Stimulated activated CD4-positive, alpha-beta T cell treated with anti-CD3 and anti-CD28 coated beads, Interleukin-1b, Interleukin-23, amount 100 ng/mL, for 1 hour (primary cell): ENCODE measurements at places on chromosomes 1 and 21.

DNA sequence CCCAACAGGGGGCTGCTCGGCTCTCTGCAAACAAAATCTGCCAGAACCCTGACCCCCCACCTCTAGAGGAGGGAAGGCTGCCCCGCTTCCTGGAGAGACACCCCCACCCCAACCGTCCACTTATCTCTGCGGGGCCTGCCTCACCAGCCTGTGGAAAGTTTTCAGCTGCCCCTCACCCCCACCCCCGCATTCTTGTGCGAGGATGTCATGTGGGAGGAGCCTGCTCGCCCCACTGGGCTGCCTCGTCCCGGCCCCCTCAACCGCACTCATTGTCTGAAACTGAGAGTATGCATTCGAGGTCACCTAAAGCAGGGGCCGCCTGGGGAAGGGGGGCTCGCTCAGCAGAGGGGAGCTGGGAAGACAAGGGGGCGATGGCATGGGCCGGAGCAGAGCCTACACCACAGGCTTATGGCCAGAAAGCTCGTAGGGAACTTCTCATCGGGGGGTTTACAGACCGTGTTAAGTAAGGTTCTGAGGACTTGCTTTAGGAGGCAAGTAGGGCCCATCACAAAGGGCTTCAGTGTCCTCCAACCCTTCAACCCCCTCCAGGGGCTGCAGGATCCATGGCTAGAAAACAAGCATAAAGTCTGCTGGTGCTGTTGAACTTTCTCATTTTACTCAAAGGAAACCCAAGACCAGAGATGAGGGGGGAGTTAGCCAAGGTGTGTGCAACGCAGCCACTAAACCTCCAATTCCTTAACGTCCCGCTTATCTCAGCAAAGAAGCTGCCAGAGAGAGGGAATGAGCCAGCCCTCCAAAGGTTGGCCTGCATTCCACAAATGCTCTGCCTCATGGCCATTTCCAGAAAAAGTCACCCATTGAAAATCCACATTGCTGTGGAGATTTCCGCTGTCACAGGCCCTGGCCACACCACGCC, 9.4 kb downstream of the EPHA2 start:
- DNase-seq = no peak

DNA sequence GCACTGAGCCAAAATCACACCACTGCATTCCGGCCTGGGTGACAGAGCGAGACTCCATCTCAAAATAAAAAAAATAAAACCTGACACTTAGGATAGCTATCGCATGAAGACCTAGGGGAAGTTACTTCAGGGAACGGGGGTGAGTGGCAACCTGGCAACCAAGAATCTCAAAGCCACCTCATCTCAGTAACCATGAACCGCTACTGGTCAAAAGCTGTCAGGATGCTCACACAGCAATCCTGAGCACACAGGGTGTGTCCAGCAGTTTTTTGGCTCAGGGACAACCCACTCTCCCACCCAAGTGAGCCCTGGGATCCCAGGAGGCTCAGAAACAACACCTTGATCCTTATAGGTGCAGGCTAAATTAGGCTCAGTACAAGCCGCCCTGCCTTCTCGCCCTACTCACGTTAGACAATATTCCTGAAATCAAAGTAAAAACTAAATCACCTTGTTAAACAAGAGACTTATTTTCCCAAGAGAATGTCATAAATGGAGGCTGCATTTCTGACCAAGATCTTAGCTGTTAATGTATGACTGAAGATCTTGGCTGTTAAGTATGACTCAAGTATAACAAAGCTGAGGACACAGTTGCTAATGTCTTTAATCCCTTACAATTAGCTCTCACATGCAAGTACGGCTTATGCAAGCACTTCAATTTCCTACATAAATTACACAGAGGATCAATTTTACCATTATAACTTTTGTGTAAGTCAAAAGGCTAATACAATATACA, 48.3 kb upstream of the NADK start:
- no peak for DNase-seq

DNA sequence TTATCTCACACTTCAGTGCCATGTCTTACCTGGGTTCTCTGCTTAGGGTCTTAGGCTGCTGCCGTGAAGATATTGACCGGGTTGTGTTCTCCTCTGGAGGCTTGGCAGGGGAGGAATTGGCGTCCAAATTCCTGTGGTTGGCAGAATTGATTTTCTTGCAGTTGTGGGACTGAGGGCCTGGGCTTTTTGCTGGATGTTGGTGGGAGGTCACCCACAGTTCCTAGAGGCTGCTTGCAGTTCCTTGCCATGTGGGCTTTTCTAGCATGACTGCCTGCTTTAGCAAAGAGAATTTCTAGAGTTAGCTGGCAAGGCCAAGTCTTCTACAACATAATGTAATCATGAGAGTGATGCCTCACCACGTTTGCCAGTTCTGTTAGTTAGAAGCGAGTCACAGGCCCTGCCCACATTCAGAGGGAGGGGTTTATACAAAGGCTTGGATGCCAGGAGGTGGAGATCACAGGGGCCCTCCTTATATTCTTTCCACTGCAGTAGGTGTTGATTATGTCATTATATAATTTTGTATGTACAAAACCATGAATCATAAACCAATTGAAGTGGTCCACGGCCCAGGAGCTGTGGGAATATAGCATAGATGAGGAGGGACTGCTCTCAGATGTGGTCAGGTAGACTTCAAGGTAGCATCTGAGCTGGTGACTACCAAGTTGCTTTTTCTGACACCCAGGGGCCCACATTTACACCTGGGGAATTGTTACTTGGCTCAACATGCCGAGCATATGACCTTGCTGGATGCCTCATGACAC, 6.6 kb downstream of the UBL4B start:
- DNase-seq = no peak

DNA sequence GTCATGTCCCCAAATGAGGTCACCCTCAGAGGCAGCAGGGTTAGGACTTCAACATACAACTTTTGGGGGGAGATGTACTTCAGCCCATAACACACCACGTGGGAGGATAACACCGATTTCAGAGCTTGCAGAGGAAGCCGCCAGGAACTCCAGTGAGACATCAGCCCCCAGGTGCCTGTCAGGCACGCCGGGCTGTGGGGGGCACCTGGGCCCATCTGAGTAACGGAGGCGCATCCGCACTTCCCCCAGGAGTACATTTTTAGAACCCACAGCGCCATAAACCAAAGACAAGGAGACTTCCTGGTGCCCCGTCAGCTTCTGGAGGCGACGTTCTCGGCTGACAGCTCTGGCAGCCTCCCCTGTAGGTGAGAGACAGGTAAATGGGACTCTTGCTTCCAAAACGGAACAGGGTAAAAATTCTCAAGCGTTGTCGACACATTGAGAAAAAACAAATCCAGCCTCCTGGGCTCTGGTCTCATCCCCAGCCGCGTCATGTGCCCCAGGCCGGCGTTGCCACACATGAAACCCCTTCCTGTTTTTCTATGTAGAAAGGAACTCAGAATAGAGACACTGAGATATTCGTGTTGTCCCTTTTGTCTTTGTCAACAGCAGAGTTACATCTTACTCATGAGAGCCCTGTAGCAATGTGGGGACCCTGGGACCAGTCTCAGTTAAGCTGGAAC, 93.3 kb downstream of the PDE9A start:
- no peak for DNase-seq

GRCh38 chr1:206578978-206579374, 33.3 kb downstream of the EIF2D start:
- DNase-seq = no peak

GRCh38 chr1:22327411-22327810, 124.2 kb upstream of the ZBTB40 start:
- no peak for DNase-seq

GRCh38 chr1:76105372-76105771, 30.8 kb downstream of the ST6GALNAC3 start:
- DNase-seq = no peak

DNA sequence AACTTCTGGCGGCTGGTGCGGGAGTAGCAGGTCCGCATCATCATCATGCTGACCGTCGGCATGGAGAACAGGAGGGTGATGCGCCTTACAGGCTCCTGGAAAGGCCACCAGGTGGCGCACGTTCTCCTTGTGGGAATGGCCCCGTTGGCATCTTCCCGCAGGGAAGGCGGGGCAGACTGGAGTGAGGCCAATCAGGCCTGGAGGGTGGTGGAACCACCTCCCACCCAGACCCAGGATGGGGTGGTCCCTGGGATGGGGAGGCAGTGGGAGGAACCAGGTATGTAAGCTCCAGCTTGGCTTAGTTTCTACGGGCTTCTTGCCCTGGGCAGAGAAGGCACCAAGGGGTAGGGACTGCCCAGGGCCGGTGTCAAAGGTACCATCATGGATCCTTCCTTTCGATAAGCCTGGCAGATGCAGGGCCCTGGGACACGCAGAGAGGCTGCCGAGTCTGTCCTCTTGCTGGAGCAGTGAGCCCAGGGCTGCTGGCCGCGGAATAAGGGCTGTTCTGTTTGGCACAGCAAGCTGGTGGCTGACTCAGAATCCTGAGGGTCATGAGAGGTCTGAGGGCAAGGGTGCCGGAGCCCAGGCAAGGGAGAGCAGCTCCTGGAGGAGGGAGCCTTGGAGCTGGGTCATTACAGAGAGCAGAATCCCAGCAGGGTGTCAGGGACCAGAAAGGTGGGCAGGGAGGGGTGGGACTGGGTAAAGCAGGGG, 8.7 kb upstream of the LGR6 start:
- peak; percentile 23 for DNase-seq

DNA sequence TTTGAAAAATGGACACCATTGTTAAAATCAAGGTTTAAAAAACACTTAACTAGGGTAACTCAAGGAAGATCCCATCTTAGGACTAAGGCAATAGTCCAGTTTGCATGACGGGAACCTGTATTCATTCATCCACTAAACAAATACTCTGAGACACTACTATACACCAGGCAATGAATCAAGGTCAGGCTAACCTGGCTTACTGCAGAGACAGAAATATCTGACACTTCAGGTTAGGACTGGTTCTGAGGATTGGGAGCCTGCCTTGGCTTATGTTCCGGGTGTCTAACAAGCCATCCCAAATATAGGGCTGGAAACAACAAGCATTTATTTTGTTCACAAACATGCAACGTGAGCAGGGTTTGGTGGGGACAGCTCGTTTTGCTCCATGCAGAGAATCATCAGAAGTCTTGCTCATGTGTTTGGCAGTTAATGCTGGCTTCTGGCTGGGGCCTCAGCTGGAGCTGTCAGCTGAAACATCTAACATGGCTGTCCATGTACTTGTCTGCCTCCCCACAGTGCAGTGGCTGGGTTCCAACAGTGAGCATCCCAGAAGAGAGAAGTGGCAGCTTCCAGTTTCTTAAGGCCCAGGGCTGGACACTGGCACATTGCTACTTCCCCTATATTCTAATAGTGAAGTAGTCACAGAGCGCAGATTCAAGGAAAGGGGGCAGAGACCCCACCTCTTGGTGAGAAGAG, 37.0 kb upstream of the CAMK1G start:
- DNase-seq = no peak

DNA sequence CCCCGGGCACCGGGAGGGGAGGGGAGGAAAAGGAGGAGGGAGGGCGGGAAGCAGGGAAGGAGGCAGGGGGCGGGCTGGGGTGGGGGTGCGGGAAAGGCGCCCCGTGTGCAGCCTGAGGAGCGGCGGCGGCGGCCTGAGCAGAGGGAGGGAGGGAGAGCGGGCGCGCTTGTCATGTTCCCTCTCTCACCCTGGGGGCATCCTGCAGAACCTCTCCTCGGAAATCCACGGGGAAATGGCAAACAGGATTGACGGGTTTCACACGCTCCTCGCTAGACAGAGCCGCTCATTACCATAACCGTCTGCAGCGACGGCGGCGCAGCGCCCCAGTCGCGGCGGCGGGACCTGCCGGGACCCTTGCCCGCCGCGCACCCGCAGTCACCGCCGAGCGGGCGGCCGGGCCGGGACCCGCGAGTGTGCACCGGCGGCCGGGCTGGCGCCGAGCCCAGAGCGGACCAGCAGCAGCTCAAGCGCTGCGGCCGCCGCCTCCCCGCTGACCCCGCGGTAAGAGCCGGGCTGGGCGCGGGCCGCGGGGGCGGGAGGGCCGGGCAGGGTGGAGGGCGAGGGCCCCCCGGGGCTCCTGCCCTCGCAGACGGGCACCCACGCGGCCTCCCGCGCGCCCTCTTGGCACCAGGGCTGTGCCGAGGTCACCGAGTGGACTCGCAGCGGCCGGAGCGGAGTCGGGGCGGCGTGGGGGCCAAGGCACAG, at the start of gene SERTAD4:
TSS of gene SERTAD4 (plus strand) at position 286 of the 705 bp plus-strand sequence. CDS start 5,165 bp downstream, outside the sequence.
- no peak for DNase-seq

DNA sequence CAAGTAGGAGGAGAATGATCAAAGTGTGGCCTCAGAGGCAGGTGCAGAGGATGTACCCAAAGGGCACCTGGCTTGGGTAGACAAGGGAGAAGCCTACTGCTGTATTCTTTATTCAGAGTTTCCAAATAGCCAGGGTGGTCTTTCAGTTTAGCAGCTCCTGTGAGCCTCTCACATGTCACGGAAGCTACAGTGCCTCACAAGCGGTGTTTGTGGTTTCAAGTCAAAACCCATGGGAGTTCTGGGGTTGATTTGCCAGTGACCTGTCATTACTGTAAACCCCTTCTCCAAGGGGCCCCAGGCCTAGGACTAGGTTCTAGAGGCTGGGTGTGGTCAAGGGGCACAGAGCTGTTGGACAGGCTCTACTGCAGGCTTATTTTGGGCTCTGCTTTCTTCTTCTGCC, 10.2 kb upstream of the IL10 start:
- no peak for DNase-seq

DNA sequence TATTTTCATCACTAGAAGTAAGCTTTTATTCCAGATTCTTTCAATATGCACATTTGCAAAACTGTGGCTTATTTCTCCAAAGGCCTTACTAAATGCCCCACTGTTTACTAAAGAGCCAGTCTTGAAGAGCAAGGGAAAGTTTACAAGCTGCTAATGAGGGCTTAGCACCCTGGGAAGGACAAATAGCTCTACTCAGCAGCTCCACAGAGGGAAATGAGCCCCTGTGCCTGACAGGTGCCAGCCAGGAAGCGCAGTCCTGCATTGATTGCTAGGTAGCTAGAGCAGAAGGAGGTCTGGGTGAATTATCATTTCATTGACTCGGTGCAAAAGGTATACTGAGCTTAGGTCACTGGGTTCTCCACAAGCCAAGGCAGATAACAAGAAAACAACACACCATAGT, 307.0 kb downstream of the SETD4 start:
- no peak for DNase-seq

- no peak for DNase-seq
Measured at GRCh38 chr1:193971595-193971994, 785.2 kb upstream of the B3GALT2 start.

DNA sequence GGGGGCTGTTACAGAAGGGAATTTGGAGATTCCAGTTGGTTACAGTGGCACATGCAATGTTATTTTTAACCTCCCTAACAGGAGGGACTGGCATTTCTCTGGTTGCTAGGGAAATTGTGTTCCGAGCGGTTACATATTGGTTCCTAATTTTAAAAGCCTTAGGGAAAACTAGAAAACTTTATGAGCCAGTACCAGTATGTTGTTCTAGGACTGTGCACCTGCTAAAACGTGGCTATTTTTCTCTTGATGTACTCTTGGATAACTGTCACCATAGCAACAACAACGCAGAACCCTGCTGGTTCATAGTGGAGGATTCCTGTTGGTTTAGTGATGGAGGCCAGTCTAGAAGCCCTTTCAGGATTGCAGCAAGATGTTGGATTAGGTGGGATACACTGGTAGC, 68.9 kb upstream of the PGBD5 start:
- DNase-seq = no peak

GRCh38 chr1:38285807-38286530, 239.4 kb upstream of the POU3F1 start:
- no peak for DNase-seq
